ENCODE measurements at places on chromosomes 12 and 14. TPM values are rescaled to one million over a fixed set of nuclear protein-coding genes. Genes with fewer than 3 reads are reported as not detected.
A peak's percentile ranks its signal among the peaks of the same experiment; 100 is the strongest.

DNA sequence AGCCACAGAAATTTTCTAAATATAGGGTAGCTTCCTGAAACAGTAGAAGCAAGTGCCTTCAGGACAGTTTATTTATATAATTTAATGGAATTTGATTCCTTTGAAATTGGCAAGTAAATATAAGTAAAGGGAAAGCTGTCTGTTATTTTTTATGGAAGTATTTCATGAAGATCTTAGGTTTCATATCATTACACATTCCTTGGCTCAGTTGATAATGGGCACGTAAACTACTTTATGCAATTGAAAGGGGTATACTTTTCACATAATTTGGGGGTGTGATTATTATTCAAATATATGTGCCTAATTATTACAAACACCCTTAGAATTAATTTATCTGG lies 71.1 kb upstream of the RAP1B start:
- no peak for DNase-seq
- H3K27ac ChIP-seq, result no peak overlapping the region
- no peaks in the 10 kb centered on the region for H3K27me3 ChIP-seq
- no peak overlapping the region for H3K4me3 ChIP-seq

Gene PTCSC3
- not detected for total RNA-seq

GRCh38 chr14:103031956-103032355 lies 25.4 kb downstream of the CDC42BPB start:
- no peak for DNase-seq
- H3K4me1 ChIP-seq, result no peaks in the 10 kb centered on the region
- no peaks in the 10 kb centered on the region for H3K36me3 ChIP-seq
- no peak overlapping the region for H3K4me3 ChIP-seq

DNA sequence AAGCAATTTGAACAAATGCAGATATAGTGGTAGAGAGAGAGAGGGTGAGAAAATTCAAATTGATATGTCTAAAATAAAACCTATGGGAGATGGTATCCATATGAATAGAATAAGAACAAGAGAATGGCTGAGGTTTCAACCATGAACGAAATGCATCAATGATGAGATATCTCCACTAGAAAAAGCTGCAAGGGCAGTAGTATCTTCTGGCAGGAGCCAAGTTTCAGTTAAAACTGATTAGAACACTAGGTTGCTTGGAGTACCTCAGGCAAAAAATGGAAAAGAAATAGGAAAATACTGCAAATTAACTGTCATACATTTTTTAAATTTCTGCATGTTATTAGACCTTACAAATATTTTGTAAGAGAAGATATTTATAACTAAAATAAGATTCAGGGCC lies 151.3 kb downstream of the ANKS1B start:
- no peak overlapping the region for H3K4me3 ChIP-seq
- no peaks in the 10 kb centered on the region for H3K36me3 ChIP-seq
- no peak for DNase-seq
- no peaks in the 10 kb centered on the region for H3K4me1 ChIP-seq

Gene GDF3
- 16.8 TPM for total RNA-seq

Gene NR4A1
- total RNA-seq, result 18.7 TPM

Gene TPH2
- 0.90 TPM for total RNA-seq

- H3K36me3 ChIP-seq, result no peaks in the 10 kb centered on the region
- no peak overlapping the region for H3K4me3 ChIP-seq
- H3K4me1 ChIP-seq, result no peaks in the 10 kb centered on the region
- H3K27ac ChIP-seq, result no peak overlapping the region
- DNase-seq, result no peak
- no peaks in the 10 kb centered on the region for H3K27me3 ChIP-seq
Measured at GRCh38 chr14:21061347-21061668, 3.7 kb downstream of the RNASE8 start.

DNA sequence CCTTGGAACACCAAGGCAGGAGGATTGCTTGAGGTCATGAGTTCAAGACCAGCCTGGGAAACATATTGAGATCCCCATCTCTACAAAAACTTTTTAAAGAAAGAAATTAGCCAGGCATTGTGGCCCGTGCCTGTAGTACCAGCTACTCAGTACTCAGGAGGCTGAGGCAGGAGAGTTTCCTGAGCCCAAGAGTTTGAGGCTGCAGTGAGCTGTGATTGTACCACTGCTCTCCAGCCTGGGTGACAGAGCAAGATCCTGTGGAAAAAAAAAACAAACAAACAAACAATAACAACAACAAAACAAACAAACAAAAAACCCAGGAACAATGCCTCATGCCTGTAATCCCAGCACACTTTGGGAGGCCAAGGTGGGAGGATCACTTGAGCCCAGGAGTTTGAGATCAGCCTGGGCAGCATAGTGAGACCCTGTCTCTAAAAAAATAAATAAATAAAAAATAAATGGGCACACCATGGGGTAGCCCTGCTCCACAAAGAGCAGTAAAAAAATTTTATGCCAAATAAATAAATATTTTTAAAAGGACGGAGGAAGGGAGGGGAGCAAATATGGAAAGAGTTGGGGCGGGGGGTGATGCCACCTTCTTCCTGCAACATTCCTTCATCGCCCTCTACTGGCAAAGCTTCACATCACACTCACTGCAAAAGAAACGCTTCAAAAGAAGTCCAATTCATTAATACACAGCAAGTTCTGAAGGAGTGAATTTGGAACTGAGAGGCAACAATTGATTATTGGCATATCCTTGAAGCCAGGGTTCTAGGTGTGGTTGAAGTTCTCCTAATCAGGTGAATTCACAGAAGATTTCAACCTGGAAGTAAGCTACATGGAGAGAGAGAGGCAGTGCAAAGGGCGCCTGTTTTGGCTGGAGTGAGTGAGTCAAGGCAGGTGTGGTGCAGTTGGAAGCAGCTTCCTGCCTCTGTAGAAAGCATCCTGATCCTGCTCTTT lies 8.8 kb upstream of the GNPTAB start:
- DNase-seq, result peak; percentile 81
- no peaks in the 10 kb centered on the region for H3K4me1 ChIP-seq
- H3K36me3 ChIP-seq, result no peaks in the 10 kb centered on the region

Gene YY1
- total RNA-seq, result 119 TPM

- peaks cover 8% of the 10 kb centered on the region for H3K4me1 ChIP-seq
- no peaks in the 10 kb centered on the region for H3K27me3 ChIP-seq
- no peak overlapping the region for H3K4me3 ChIP-seq
- no peak for DNase-seq
Measured at GRCh38 chr14:92570674-92571262, 57.2 kb downstream of the RIN3 start.

Gene GPR162
- total RNA-seq, result 8.8 TPM

DNA sequence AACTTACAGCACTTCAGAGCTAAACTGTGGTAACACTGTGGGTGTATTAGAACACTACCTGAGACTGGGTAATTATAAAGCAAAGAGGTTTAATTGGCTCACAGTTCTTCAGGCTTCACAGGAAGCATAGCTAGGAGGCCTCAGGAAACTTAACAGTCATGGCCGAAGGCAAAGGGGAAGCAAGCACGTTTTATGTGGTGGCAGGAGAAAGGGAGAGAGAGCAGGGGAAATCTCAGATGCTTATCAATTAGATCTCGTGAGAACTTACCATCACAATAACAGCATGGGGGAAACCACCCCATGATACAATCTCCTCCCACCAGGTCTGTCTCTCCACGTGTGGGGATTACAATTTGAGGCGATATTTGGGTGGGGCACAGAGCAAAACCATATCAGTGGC lies 512.6 kb downstream of the RERGL start:
- H3K36me3 ChIP-seq, result no peaks in the 10 kb centered on the region
- H3K27ac ChIP-seq, result no peak overlapping the region
- no peaks in the 10 kb centered on the region for H3K4me1 ChIP-seq
- H3K4me3 ChIP-seq, result no peak overlapping the region
- peaks cover 1% of the 10 kb centered on the region for H3K27me3 ChIP-seq

- H3K27me3 ChIP-seq, result no peaks in the 10 kb centered on the region
- no peak for DNase-seq
- no peaks in the 10 kb centered on the region for H3K36me3 ChIP-seq
- no peak overlapping the region for H3K27ac ChIP-seq
- no peak overlapping the region for H3K4me3 ChIP-seq
Measured at GRCh38 chr12:76142305-76142704, 57.8 kb upstream of the NAP1L1 start.

DNA sequence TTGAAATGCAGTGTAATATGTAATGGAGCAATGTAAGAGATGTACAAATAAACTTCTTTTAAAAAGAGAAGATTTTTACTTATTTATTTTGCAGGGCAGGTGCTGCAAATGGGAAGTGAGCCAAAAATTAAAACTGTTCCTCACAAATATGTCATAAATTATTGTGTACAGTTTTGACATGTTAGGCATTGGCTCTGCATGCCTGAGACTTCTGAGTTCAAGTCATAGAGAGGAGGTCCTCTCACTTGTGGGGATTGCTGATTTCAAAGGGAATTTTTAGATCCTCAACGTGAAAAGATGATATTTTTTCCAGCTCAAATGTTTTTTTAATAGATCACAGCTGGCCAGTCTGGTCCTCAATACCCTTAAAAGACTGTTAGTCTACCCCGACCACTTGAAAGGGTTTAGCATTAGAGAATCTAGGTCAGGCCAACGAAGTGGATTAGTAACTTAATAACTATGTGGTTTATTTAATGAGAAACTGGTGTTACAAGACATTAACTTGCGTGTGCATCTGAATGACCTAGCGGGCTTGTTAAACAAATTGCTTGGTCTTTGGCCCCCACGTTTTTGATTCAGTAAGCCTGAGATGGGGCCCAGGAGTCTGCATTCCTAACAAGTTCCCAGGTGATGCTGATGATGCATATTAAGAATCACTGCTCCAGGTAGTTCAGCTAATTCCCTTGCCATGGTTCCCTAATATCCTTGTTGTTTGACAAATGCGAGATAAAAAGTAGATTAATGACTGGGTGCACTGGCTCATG lies 30.9 kb upstream of the WDR89 start:
- H3K36me3 ChIP-seq, result no peaks in the 10 kb centered on the region
- DNase-seq, result no peak
- H3K4me3 ChIP-seq, result no peak overlapping the region
- H3K27ac ChIP-seq, result no peak overlapping the region

GRCh38 chr12:110286623-110287022 lies 5.6 kb downstream of the ATP2A2 start:
- H3K4me1 ChIP-seq, result no peaks in the 10 kb centered on the region
- no peaks in the 10 kb centered on the region for H3K27me3 ChIP-seq
- no peak overlapping the region for H3K27ac ChIP-seq
- DNase-seq, result no peak
- H3K36me3 ChIP-seq, result peaks cover 64% of the 10 kb centered on the region

Gene FAM181A
- not detected for total RNA-seq

Gene GLT8D2
- 6.8 TPM for total RNA-seq

GRCh38 chr12:89194683-89195082 lies 157.6 kb downstream of the DUSP6 start:
- DNase-seq, result no peak
- no peak overlapping the region for H3K4me3 ChIP-seq
- H3K36me3 ChIP-seq, result no peaks in the 10 kb centered on the region

DNA sequence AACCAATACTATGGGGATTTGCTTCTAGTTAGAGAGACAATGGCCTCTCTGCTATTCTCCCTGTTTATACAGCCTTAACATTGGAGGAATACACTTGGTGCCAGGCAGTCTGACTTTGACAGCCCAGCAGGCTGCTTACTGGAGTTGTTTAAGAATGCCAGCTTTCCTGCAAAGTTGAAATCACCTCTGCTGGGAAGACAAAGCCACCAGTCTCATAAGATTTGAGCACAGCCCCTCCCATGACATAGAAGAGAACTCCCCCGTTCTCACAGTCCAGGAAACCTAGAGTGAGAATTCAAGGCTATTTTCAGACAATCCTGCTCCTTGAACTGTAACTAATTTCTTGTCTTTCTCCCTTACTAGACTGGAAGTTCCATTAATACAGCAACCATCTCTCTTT lies 21.1 kb upstream of the CATSPERB start:
- no peak for DNase-seq
- no peak overlapping the region for H3K27ac ChIP-seq
- H3K27me3 ChIP-seq, result no peaks in the 10 kb centered on the region
- no peaks in the 10 kb centered on the region for H3K4me1 ChIP-seq
- H3K36me3 ChIP-seq, result no peaks in the 10 kb centered on the region

- DNase-seq, result no peak
- H3K36me3 ChIP-seq, result no peaks in the 10 kb centered on the region
- no peak overlapping the region for H3K4me3 ChIP-seq
- no peak overlapping the region for H3K27ac ChIP-seq
Measured at GRCh38 chr12:5268424-5269210, 163.3 kb upstream of the NTF3 start.

Gene FERMT2
- 120 TPM for total RNA-seq

DNA sequence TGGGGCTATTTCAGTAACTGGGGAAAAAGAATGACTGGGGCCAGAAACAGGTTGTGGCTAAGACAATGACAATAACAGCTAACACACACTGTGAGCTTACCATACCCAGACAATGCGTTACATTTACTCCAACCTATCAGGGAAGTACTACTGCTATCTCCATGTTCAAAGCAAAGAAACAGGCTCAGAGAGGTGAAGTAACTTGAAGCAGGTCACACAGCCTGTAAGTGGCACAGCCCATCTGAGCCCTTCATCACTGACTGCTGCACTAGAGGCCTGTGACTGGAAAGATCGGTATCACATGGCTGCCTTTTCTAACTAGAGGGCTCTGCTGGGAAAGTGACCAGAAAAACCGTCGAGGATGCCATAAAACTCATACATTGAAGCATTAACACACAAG lies 7.9 kb downstream of the GCN1 start:
- no peak for DNase-seq
- H3K27ac ChIP-seq, result no peak overlapping the region
- H3K27me3 ChIP-seq, result no peaks in the 10 kb centered on the region
- H3K4me1 ChIP-seq, result no peaks in the 10 kb centered on the region
- peaks cover 33% of the 10 kb centered on the region for H3K36me3 ChIP-seq

Gene KERA
- total RNA-seq, result not detected

Gene RAD9B
- not detected for total RNA-seq

All from H1 (cell line).